ENCODE measurements at places on chromosomes 7 and 10.

GRCh38 chr10:44064317-44064716, 320.6 kb downstream of the CXCL12 start:
- no peaks in the 10 kb centered on the region for H3K4me1 ChIP-seq
- no peak overlapping the region for H3K27ac ChIP-seq
- H3K27me3 ChIP-seq, result peaks cover 10% of the 10 kb centered on the region
- no peak overlapping the region for H3K4me3 ChIP-seq
- H3K36me3 ChIP-seq, result no peaks in the 10 kb centered on the region

GRCh38 chr7:74502216-74502891, 48.6 kb downstream of the GTF2IRD1 start:
- H3K27me3 ChIP-seq, result peaks cover 2% of the 10 kb centered on the region
- H3K36me3 ChIP-seq, result peaks cover 6% of the 10 kb centered on the region
- H3K4me3 ChIP-seq, result no peak overlapping the region
- no peak overlapping the region for H3K27ac ChIP-seq
- DNase-seq, result no peak

DNA sequence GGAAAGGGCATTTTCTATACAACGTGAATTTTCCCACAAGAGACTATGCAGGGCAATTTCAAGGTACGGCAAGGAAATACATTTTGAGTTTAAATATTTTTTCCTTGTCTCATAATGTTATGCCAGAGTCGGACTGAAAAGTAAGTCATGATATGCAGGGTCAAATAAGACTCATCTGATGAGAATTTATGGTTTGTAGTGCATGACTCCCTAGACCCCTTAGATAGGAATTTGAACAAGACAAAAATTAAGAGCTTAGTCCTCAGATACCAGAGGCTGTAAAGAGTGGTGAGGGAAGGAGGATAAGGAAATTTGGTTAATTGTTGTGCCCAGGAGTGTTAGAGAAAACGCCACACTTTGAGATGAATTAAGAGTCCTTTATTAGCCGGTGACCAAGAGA, 616.6 kb downstream of the XPNPEP1 start:
- H3K36me3 ChIP-seq, result no peaks in the 10 kb centered on the region
- no peaks in the 10 kb centered on the region for H3K27me3 ChIP-seq

DNA sequence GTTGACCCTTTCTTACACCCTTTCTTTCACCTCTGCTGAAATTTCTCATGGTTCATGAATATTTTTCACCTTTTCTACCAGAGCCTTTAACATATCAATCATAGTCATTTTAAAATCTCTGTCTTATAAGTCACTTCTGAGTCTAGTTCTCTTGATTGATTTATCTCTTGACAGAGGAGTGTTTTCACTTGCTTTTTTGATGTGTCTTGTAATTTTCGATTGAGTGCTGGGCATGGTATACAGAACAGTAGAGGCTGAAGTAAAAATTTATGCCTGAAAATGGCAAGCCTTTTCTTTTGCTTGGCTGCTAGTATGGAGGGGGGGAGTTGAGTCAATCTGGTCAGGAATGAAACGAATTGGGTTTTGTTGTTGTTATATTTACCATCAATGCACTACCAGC, 41.2 kb upstream of the NPTX2 start:
- H3K27me3 ChIP-seq, result no peaks in the 10 kb centered on the region
- peaks cover 23% of the 10 kb centered on the region for H3K36me3 ChIP-seq
- no peak for DNase-seq
- H3K4me1 ChIP-seq, result peaks cover 10% of the 10 kb centered on the region
- no peak overlapping the region for H3K27ac ChIP-seq

DNA sequence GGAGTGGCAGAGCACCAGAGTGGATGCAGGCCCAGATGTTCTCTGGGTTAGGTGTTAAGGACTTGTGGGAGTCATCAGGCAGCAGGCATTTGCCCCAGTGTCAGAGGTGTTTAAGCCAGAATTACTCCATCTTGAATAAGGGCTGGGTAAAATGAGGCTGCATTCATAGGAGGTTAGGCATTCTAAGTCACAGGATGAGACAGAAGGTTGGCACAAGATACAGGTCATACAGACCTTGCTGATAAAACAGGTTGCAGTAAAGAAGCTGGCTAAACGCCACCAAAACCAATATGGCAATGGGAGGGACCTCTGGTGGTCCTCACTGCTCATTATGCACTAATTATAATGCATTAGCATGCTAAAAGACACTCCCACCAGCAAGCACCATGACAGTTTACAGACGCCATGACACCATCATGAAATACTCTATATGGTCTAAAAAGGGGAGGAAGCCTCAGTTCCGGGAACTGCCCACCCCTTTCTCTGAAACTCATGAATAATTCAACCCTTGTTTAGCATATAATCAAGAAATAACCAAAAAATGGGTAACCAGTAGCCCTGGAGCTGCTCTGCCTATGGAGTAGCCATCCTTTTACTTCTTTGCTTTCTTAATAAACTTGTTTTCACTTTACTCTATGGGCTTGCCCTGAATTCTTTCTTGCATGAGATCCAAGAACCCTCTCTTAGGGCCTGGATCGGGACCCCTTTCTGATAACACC, 882 bp upstream of the LRRC61 start:
- H3K36me3 ChIP-seq, result no peaks in the 10 kb centered on the region
- DNase-seq, result no peak
- H3K27me3 ChIP-seq, result peaks cover 5% of the 10 kb centered on the region
- peaks cover 3% of the 10 kb centered on the region for H3K4me1 ChIP-seq

- H3K36me3 ChIP-seq, result no peaks in the 10 kb centered on the region
- H3K4me1 ChIP-seq, result no peaks in the 10 kb centered on the region
- H3K27me3 ChIP-seq, result no peaks in the 10 kb centered on the region
- no peak overlapping the region for H3K4me3 ChIP-seq
These were observed 27.7 kb upstream of the MYH16 start for GRCh38 chr7:99244939-99245338.
